ENCODE measurements at places on chromosomes 5 and 9.

GRCh38 chr9:109907810-109908458 is 127.9 kb downstream of the PALM2AKAP2 start:
- no peak for DNase-seq

- no peak for DNase-seq
Observed at GRCh38 chr5:169812786-169813185, 167.5 kb downstream of the INSYN2B start.

DNA sequence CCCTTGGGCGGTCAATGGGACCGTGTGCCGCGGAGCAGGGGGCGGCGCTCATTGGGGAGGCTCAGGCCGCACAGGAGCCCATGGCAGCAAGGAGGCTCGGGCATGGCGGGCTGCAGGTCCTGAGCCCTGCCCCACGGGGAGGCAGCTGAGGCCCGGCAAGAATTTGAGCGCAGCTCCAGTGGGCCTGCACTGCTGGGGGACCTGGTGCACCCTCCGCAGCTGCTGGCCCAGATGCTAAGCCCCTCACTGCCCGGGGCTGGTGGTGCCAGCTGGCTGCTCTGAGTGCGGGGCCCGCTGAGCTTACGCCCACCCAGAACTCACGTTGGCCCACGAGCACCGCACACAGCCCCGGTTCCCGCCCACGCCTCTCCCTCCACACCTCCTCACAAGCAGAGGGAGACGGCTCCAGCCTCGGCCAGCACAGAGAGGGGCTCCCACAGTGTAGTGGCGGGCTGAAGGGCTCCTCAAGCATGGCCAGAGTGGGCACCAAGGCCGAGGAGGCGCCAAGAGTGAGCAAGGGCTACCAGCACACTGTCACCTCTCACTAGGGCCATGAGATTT is 141.1 kb upstream of the OR13F1 start:
- no peak for DNase-seq

- DNase-seq, result no peak
Observed at GRCh38 chr5:172564188-172564587, 76.9 kb upstream of the NEURL1B start.

DNA sequence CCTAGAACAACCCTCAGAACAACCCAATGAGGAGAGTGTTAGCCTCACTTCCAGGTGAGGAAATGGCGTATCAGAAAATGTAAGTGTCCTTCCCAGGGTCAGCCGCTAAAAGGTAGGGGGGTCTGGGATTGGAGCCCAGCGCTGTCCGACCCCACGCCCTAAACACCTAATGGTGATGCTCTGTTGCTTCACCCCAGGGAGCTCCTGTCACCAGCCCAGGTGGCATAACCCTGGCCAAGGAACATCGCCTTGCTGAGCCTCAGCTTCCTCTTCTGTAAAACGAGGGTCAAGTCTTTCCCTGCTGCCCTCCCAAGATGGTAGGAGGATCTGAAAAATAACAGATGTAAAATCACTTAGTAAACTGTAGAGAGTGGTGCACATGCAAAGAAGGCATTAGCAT is 132.5 kb downstream of the PAX5 start:
- DNase-seq, result no peak

- DNase-seq, result no peak
Observed at GRCh38 chr9:17928768-17929167, 349.9 kb downstream of the SH3GL2 start.

GRCh38 chr5:172801179-172801671 is 30.2 kb upstream of the DUSP1 start:
- DNase-seq, result peak; percentile 96

DNA sequence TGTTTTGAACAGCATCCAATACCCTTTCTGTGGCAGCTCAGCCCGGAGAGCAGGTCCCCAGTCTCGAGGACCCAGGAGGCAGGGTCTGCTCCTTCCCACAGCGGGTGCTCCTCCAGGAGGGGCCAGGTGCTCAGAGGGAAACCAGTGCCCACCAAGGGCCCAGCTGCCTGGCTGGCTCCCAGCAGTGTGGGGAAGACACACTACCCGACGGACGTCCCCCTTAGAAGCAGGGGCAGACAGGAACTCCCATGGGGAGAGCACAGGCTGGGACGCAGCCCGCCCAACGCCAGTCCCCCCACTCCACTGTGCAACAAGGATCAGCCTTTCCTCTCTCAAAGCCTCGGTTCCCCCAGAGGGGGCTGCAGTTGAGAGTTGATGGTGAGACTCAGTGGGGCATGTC is 57.6 kb downstream of the ADAMTS2 start:
- no peak for DNase-seq

- no peak for DNase-seq
Observed at GRCh38 chr5:41339339-41339738, 126.0 kb upstream of the C6 start.

DNA sequence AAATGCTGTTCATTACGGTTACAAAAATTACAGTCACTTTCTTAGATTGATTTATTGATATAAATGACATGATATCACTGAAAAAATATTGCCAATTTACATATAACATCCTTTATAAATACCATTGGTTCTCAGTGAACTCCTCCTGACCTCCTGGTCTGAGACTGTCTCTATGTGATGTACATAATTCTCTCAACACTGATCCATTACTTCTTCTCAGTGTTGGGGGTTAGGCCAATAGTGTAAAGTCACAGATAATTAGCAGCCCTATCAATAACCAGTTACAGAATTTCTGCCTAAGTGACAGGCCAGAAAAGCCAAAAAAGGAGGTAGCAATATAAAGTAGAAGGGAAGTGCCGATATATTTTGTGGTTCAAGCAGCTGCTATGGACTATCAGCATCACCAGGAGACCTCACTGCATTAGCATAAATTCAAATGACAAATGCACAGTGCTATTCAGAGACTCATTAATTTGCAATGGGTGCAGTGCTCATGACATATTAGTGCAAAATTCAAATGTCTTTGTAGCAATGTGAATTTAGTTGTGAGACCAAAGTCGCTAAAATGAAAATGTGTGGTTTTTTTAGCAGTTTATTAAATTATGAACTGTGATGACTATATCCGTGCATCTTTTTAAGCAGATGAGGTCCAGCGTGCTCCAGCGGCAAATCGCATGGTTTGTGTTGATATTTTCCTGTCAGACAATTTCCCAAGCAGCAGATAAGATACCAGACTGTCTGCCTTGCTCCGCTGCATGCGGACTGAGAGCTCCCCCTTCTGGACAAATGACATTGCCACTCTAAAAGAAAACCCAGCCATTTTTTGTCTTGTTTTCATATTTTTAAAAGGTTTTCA is 144.6 kb downstream of the CETN3 start:
- peak; percentile 66 for DNase-seq

DNA sequence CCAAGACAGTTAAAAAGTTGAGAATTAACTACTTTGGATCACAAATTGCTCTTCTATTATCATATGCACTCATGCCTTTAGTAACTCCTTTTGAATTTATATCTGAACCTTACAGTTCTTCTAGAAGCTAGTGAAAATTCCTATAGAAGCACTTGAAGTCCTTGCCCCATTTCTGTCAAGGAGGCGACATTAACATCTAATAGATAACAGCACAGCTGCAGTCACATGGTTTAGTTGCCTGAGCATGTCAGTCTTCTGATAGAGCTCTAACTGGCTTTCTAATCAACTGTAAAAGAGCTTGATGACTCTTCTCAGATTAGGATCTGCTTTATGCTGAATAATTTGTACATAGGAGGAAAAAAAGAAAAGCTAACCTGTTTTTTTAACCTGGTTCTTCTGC is 9.0 kb downstream of the RFESD start:
- DNase-seq, result no peak

DNA sequence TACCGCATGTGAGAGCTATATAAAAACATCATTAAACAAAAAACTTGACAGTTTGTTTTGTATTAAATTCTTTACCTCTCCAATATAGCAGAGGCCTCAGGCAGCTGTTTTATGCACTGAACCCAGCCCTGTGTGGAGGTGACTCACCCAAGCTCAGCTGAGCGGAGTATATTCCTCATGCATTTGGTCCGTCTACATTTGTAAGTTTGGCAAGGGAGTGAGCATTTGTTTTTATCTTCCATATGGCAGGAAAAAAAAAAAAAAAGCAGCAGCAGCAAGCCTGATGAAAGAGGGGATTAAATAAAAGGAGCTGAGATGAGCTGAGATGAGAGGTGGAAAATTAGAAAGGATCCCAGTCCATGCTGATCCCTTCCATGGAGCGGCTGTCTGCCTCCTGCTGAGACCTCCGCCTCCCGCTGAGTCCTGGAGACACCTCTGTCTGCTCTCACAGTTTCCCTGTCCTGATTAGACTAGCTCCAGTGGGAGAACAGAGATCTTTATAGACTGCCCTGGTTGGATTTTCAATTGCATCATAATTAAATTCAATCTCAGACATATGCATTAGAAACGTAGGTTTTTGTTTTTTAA is 112.0 kb upstream of the CTNND2 start:
- DNase-seq, result no peak

- DNase-seq, result no peak
Observed at GRCh38 chr9:108756746-108757490, 98.9 kb downstream of the ACTL7B start.

- no peak for DNase-seq
Observed at GRCh38 chr9:118613996-118614395, 755.2 kb downstream of the BRINP1 start.

- DNase-seq, result peak; percentile 66
Observed at GRCh38 chr5:122545986-122546385, 228.9 kb upstream of the SNX2 start.

GRCh38 chr5:138028971-138029365 is 3.9 kb downstream of the FAM13B start:
- DNase-seq, result no peak

- DNase-seq, result peak; percentile 63
Observed at GRCh38 chr9:4059437-4059836, 240.4 kb downstream of the GLIS3 start.

DNA sequence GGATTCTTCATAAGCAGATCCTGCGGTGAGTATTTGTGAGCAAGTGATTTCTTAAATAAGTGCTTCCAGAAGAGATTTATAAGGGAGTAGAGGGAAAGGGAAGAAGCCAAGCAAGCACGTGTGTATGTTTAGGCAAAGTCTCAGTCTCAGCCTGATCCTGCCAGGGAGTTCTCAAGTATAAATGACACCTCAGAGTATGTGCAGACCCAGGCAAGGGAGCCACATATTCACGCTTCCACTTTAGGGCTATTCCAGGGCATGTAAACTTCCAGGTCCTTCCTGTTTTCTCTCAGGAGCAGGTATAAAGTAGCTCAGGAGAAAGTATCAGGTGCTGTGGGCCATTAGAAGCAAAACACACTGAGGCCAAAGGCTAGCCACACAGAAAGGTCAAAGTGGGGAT is 22.6 kb downstream of the SPATA31D1 start:
- DNase-seq, result no peak

DNA sequence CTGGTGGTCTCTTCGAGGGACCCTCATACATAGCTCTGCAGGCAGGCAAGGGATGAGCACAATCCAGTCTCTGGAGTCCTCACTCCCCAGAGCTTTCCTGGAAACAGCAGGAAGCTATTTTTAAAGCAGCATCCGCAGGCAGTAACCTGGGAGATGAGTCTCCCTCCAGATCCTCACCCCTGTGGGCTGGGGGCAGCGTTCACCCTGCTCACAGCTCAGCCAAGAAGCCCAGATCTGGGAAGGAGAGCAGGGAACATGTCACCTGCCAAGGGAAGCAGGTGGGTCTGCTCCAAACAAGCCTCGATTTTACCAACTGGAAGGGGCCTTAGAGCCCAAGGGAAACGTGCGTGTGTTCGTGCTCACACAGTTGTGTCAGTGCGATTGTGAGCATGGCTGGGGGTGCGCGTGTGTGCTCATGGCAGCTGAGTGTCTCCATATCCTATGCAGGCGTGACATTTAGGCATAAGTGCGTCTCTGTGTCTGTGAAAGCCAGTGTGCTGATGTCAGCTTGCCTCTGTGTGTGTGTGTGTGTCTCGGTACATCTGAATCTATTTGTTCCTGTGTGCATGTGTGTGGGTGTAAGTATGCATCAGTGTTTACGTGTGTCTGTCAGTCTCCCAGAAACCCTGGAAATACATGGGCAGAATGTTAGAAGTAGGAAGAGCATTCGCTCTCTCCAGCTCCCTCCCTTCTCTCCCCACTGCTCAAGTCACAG is 40.6 kb upstream of the CPLX2 start:
- DNase-seq, result no peak

GRCh38 chr5:39256477-39257235 is 37.3 kb upstream of the FYB1 start:
- DNase-seq, result peak; percentile 66

- DNase-seq, result peak; percentile 52
Observed at GRCh38 chr5:109723606-109724005, 33.9 kb downstream of the MAN2A1 start.

- no peak for DNase-seq
Observed at GRCh38 chr5:104751969-104752368, 1189.4 kb upstream of the NUDT12 start.

- no peak for DNase-seq
Observed at GRCh38 chr9:85960688-85961093, 19.7 kb downstream of the NAA35 start.

DNA sequence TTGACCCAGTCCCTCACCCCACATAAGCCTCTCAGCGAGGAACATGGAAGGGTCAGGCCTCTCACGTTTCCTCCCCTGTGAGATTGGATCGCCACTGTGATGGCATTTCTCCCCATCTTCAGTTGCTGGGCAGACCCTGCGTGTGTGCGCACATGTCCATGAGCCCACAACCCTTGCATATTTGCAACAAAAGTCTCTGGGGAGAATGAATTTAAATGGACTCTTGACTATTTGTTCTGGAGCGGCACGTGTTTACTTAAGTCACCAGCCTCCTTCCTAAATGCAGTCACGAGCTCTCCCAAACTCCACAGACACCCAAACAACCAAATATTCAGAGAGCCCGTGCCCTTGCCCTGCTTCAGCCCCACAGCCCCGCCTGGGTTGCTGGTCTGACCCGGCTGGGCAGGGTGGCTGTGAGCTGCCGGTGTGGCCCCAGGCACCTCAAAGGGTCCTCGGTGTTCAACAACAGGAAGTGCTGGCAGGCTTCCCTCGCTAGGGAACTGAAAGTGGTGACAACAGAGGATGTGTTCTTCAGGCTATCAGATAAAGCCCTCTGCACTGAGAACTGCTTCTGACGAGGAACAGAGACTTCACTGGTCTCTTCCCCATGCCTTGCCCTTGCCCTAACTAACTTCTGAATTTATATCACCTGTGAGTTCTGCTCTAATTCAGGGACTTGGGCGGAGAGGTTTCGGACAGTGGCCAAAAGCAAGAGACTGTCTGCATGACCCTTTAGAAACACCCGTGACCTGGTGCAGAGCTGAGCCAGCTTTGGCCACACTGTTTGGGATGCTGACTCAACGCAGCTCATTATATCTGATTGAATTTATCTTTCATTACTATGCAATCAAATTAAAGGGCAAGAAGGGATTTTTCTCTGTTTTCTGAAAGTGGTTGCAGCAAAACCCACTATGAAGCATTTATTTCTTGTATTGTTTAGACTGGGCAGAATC is 19.2 kb upstream of the CD180 start:
- no peak for DNase-seq

DNA sequence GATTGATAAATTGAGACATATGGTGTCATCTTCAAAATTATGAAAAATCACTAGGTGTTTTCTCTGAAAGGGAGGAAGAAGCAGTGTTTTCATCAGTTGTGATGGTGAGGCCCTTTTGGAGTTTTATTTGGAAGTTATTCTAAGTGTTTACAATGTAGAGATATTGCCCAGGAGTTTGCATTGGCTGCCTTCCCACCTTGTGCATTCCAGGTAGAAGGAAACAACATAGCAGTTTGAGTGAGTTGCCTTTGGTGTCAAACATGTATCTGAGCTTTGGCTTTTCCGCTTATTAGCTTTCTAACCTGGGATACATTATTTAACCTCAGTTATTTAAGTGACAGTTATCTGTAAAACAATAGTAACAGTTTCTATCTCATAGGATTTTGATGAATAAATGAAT is 122.5 kb downstream of the SCAMP1 start:
- DNase-seq, result no peak

Data from fibroblast of skin of right quadriceps (primary cell).